Ammon's horn (tissue), 1 donor: ENCODE measurements at places on chromosomes 2 and 18.

DNA sequence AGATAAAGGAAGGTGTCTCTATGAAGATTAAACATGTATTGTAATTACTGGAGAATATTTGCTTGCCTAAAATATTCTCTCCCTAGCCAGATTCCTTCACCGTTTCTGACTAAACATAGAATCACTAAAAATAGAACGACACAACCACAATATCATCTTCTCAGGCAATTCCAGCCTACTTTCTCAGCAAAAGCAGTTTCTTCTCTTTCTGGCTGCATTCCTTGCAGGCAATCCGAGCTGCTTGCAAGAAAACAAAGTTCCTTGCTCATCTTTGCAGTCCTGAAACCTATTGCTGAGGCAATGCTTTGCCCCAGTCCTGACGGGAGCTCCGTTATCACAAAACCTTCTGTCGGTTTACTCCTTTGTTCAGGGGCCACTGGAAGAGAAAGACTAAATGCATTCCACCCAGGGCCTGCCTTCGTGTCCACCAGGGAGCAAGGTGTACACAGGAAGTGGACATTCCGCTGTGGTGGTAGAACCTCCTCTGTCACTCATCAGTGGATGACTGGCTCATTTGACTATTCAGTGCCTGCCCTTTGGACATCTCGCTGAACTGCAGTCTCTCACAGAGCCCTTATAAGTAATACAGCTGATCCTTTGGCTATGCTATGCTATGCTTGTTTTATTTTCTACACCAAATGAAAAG, 239.2 kb upstream of the DOK6 start:
- no peak for DNase-seq

DNA sequence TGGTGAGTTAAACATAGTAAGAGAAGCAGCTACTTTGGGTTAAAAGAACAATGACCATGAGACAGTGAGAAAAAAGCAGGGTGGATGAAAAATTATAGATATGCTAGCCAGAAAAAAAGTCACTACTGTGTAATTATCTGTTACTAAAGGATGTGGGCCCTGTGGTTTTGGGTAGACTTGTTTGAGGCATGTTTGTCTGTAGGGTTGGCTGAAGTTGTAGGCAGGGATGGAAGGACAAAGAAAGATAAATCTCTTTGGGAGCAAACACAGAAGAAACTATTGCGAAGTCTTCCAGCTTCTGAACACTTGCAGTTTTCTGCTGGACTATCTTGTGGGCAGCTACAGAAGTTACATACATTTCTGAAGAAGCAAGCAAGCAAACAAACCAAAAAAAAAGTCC, 28.2 kb downstream of the RND3 start:
- DNase-seq = no peak

DNA sequence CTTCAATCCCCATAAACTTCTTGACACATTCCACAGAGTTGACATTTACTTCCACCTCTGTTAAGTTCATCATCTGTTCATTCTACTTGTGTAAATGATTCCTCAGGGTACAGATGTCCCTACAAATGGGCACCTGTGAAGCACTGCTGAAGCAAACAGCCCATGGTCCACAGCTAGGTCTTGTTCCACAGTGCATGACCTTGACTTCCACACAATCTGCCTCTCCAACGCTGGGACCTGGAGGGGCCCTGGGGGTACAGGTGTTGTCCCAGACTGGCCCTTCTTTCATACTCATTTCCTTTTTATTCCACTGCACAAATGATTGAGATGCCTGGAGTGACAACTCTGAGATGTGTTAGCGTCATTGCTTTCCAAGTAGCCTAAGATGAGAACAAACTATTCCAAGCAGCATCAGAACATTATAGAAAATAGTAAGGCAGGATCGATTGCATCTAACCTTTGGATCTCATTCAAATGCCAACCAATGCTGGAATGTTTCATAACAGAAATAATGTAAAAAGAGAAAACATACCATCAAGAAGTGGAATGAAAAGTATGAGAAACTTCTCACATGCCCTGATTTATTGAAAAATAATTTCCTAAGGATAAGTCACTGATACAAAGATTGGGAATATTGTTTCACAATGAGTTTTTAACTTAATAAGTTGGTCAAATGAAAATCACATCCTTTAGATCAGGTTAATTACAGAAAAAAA, 31.2 kb downstream of the PIEZO2 start:
- DNase-seq = no peak

DNA sequence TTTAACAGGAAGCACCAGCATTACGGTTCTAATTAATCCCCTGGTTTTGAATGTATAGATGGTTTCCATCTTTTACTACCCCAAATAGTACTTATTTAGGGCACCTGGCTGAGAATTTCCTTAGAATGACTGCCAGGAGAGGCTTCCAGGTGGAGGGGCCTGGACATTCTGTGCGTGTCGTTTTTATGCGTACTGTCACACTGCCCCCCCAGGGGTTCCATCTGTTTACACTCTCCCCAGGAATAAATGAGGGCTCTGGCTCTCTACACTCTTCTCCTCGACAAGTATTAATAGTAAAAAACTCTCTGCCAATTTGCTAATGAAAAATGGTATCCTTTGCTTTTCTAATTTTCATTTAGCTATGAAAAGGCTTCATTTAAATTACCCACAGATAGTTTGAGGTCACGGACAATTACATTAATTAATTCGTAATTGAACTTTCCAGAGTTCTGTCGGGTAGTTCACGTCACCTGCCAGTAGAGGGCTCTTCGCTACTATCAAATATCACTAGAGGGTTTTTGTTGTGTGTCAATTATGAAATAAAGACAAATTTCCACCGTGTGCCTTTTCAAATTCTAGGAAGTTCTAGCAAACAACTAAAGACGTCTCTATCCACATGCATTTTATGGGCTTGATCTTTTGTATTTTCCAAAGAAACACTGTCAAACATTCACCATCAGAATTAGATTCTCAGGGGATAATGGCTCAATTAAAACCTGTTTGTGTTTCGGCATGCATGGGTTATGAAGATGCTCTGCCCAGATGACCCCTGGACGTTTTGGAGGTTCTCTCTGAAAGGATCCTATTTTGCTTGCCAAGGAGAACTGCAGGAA, 88.8 kb upstream of the ASB18 start:
- DNase-seq = no peak
